ENCODE measurements at places on chromosomes 6 and 20.

- no peak overlapping the region for H3K27ac ChIP-seq
- no peaks in the 10 kb centered on the region for H3K36me3 ChIP-seq
Measured at GRCh38 chr6:26226579-26226967, 138.4 kb upstream of the BTN3A2 start.

DNA sequence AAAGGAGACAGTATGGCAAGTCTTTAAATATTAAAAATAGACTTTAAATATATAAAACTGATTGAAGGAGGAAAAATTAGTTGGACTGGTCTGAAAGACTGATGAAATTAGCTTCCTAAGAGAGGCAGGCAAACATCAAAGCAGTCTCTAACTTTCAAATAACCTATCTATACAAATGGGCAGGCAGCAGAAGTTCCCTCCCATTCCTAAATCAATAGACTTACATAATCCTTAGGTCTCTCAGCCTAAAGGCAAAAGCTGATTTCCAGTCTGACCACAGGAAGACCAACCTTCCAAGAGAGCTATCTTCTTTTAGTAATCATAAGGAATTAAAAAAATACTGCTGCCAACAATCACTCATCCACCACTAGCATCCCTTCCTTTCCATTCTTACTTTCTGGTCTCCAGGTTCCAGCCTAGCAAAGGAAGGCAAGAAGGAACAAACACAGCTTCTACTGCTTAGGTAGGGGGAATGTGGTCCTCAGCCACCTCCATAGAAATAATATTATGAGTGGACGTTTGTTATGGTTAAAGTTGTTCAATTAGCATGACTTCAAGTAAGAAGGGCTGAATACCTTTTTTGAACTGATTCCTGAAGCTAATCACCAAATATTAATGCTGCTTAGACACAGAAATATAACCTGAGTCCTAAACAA, 44.1 kb downstream of the SESN1 start:
- H3K4me1 ChIP-seq, result no peaks in the 10 kb centered on the region
- no peak overlapping the region for H3K27ac ChIP-seq
- DNase-seq, result no peak
- H3K4me3 ChIP-seq, result no peak overlapping the region
- no peaks in the 10 kb centered on the region for H3K27me3 ChIP-seq

- H3K4me3 ChIP-seq, result no peak overlapping the region
- H3K36me3 ChIP-seq, result no peaks in the 10 kb centered on the region
- no peaks in the 10 kb centered on the region for H3K4me1 ChIP-seq
- no peak for DNase-seq
- H3K27ac ChIP-seq, result no peak overlapping the region
Measured at GRCh38 chr20:25083773-25084625, 2.1 kb upstream of the VSX1 start.

GRCh38 chr6:45850378-45851033, 165.2 kb downstream of the CLIC5 start:
- no peaks in the 10 kb centered on the region for H3K27me3 ChIP-seq
- DNase-seq, result no peak
- no peaks in the 10 kb centered on the region for H3K4me1 ChIP-seq
- no peaks in the 10 kb centered on the region for H3K36me3 ChIP-seq

DNA sequence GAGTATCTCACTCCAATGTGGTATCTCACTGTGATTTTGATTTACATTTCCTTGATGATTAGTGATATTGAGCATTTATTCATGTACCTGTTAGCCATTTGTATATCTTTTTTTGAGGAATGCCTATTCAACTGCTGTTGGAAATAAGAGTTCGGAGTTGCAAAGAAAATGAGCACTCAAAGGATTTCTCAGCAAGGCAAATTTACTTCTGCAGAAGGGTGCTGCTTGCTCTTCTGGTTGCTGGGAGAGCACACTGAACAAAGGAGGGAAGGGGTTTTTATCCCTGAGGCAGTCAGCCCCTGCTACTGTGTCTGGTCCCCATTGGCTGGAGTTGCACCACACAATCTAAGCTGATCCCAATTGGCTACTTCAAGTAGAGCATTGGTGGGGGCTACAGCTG, 822.4 kb upstream of the ADGRB3 start:
- H3K4me3 ChIP-seq, result no peak overlapping the region
- H3K27ac ChIP-seq, result no peak overlapping the region
- H3K27me3 ChIP-seq, result no peaks in the 10 kb centered on the region
- DNase-seq, result no peak
- no peaks in the 10 kb centered on the region for H3K4me1 ChIP-seq

DNA sequence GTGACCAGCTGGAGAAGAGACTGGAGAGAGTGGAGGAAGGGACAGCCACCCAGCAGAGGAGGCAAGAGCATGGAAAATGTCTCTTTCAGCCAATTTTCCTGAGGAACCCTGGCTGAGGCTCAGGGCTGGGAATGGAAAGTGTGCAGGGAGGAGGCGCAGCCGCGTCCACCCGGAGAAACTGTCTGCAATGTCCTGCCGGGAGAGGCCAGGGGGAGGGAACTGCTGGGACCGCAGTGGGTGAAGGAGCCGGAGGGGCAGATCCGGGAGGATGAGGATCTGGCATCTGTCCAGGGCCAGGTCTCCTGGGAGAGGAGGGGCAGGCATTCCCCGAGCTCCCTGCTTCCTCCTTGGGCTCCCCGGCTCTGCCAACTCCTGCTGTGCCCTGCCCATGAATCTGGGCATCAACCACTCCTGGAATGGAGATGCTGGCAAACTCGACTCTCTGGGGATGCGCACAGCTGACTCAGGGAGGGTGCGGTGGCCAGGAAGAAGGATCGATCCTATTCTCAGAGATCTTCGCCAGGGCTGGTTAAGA, 17.4 kb upstream of the HM13 start:
- peak; percentile 55 for DNase-seq
- no peaks in the 10 kb centered on the region for H3K36me3 ChIP-seq
- H3K4me3 ChIP-seq, result no peak overlapping the region
- no peak overlapping the region for H3K27ac ChIP-seq

- no peaks in the 10 kb centered on the region for H3K36me3 ChIP-seq
- no peaks in the 10 kb centered on the region for H3K27me3 ChIP-seq
- no peak overlapping the region for H3K27ac ChIP-seq
- H3K4me1 ChIP-seq, result no peaks in the 10 kb centered on the region
- no peak overlapping the region for H3K4me3 ChIP-seq
- DNase-seq, result no peak
Measured at GRCh38 chr20:57874141-57874540, 164.3 kb upstream of the PMEPA1 start.

DNA sequence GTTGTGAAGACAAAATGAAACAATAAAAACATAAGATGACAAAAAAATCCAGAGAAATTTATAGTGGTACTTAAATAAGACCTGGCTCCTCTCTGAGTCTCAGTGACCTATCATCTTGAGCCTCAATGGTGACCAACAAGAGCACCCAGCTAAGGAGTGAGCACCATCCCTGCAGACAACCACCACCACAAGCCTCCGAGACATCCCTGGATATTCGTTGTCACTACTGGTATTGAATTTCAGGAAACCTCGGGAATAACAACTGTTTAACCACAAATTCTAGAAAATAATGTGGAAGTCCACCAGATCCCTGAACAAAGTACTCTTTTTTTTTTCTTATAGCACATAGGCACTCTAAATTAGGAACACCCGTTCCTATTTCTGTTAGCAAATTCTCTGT, 32.2 kb upstream of the ADGRF5 start:
- H3K4me1 ChIP-seq, result no peaks in the 10 kb centered on the region
- H3K4me3 ChIP-seq, result no peak overlapping the region
- no peak overlapping the region for H3K27ac ChIP-seq
- no peak for DNase-seq

DNA sequence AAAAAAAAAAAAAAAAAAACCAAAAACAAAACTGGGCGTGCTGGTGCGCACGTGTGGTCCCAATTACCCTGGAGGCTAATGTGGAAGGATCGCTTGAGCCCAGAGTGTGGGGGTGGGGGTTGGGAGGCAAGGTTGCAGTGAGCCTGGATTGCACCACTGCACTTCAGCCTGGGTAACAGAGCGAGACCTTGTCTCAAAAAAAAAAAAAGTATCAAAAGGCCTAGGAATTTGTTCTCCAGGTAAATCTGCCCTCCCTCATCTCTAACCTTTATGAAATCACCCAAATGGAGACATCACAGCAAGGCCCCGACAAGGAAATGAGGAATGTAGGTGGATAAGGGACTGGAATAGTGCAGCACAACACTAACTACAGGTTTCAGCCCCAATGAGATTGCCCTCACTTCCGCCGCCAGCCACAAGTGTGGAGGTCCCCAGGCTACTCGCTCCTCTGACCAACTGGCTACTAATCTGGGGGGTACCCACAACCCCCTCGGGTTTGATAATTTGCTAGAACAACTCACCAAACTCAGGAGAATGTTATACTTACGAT, 36.8 kb upstream of the DDR1 start:
- no peak overlapping the region for H3K4me3 ChIP-seq
- H3K27ac ChIP-seq, result no peak overlapping the region
- no peak for DNase-seq
- H3K36me3 ChIP-seq, result no peaks in the 10 kb centered on the region

GRCh38 chr6:14520536-14520935, 403.0 kb downstream of the CD83 start:
- H3K27me3 ChIP-seq, result no peaks in the 10 kb centered on the region
- no peak overlapping the region for H3K27ac ChIP-seq
- no peak for DNase-seq
- no peaks in the 10 kb centered on the region for H3K36me3 ChIP-seq

- H3K27me3 ChIP-seq, result no peaks in the 10 kb centered on the region
- no peaks in the 10 kb centered on the region for H3K4me1 ChIP-seq
- H3K36me3 ChIP-seq, result no peaks in the 10 kb centered on the region
- H3K27ac ChIP-seq, result no peak overlapping the region
Measured at GRCh38 chr6:109610590-109610989, 80.4 kb downstream of the AK9 start.

DNA sequence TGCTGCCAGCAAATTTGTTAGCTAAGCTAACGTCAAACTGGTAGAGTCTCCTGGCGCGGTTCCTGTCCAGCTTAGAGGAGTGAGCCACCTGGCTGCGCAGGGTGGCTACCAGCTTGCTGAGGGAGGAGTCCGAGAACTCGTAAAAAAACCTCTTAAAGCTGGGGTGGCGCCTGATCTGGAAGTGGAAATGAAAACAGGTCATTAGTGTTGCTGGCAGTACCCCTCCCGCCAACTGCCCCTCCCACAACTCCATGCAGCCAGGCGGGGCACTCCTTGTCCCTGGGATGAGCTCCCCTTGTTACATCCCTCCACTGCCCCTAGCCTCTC, 17.3 kb downstream of the BNIP5 start:
- no peaks in the 10 kb centered on the region for H3K27me3 ChIP-seq
- no peak overlapping the region for H3K27ac ChIP-seq
- no peak overlapping the region for H3K4me3 ChIP-seq
- DNase-seq, result no peak
- no peaks in the 10 kb centered on the region for H3K36me3 ChIP-seq

DNA sequence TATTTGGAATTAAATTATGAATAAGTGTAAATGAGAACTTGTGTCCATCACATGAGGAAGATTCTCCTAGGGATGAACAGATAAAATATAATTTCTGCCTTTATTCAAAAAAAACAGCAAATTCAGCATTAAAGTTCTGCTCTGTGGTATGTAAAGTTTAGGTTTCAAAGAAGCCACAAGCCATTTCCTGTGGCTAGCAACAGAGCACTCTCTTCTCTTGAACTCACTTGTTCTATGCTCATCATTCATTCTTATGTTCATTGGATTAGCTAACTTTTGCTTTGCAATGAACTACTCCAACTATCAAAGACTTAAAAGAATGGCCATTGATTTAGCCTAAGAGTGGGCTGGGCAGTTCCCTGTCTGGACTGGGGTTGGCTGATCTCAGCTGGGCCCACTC, 20.8 kb upstream of the SNRPB2 start:
- peaks cover 4% of the 10 kb centered on the region for H3K27me3 ChIP-seq
- no peaks in the 10 kb centered on the region for H3K4me1 ChIP-seq
- no peak overlapping the region for H3K4me3 ChIP-seq
- H3K36me3 ChIP-seq, result no peaks in the 10 kb centered on the region

- no peak overlapping the region for H3K4me3 ChIP-seq
- no peak for DNase-seq
- H3K36me3 ChIP-seq, result no peaks in the 10 kb centered on the region
- no peaks in the 10 kb centered on the region for H3K27me3 ChIP-seq
- no peaks in the 10 kb centered on the region for H3K4me1 ChIP-seq
- no peak overlapping the region for H3K27ac ChIP-seq
Measured at GRCh38 chr20:31641391-31641790, 3.7 kb downstream of the COX4I2 start.

GRCh38 chr20:58472273-58473018, 42.8 kb downstream of the APCDD1L start:
- no peak overlapping the region for H3K27ac ChIP-seq
- no peak for DNase-seq
- no peak overlapping the region for H3K4me3 ChIP-seq
- no peaks in the 10 kb centered on the region for H3K4me1 ChIP-seq
- no peaks in the 10 kb centered on the region for H3K36me3 ChIP-seq
